ENCODE measurements at places on chromosomes 2 and 18.
A peak's percentile ranks its signal among the peaks of the same experiment; 100 is the strongest.

DNA sequence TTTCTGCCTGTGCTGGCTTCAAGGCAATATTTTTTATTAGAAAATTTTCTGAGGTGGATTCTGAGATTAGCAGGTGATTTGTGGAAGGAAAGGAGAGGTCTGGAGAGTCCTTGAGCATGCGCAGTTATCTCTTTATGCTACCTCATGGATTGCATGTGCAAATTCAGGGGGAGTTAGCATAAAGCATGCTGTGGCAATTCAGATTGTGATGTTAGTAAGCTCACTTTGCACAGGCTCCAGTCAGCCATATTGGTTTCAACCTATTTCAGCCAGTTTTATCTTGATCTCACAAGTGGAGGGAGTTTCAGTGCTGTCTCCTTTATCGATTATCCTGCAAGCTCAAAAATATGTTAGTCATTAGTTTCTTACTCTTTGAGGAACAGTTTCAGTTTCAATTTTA is 2012.3 kb upstream of the PIK3C3 start:
- DNase-seq: no peak

DNA sequence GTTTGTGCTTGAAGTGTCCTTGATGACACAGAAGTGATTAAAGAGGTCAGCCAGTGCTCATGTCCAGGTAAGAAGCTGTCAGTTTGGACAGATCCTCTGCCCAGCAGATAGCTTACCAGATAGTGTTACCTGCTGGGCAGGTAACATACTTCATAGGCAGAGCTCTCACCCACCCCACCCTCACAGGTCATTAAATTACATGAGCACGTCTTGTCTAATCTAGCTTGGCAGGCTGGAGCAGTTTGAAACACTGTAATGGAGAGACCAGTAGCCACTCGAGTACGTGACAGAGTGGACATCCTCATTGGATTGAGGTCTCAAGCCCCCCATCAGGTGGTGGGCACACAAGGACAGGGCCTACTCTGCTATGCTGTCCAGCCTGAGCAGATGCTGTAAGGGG is 27.1 kb downstream of the TTC32 start:
- DNase-seq: no peak

DNA sequence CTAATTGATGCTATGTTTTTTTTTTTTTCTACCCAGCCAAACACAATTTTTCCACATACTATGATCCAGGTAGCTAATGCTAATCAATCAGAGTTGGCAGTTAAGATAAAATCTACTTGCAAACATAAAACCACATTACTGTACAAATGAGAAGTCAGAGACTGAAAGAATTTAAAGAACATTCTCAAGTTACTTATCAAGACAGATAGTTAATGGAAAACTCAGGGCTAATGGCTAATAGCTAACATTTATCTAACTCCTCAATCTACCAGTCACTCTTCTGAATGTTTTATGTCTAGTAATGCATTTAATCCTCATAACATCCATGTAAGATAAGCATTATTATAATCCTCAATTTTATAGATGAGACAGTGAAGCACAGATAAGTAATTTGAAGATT is 537.6 kb upstream of the SETBP1 start:
- no peak for DNase-seq

GRCh38 chr2:100643906-100644501 is 81.2 kb downstream of the PDCL3 start:
- DNase-seq: no peak

DNA sequence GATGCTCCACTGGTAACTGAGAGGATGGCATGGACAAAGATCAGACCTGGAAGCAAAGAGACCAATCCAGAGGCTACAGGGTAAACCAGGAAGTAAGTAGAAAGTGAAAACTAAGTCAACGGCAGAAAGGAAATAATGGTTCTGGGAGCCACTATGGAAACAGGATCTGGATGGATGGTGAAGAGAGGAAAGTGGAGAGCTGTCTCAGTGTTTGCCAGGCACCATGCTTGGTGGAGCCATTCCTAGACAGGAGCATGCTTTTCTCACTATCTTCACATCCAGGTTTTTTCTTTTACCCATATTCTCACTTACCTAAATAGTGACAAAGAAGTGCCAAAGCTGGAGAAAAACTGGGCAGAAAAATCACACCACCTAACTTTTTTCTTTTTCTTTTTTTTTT is 22.2 kb downstream of the ZNF521 start:
- no peak for DNase-seq

- DNase-seq: peak; percentile 67
Measured at GRCh38 chr2:238287737-238288649, at the start of gene PER2. Gene PER2, minus strand, starts transcription at chr2:238288610. Its CDS starts 10,674 bp downstream, at chr2:238277936.

DNA sequence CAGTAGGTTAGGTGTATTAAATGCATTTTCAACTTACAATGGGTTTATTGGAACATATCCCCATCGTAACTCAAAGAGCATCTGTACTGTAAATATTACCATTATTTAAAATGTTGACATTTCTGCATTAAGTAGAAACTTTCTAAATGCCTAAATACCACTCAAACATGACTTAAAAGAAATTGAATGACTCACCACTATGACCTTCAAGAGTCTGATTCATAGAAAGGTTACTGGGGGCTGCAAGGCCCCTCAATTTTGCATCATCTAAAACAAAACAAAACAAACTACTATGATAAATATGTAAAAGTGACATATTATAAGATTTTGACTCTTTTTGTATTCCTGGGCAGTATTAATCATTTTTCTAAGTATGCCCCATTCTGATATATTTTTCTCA is 7.6 kb downstream of the WDR35 start:
- DNase-seq: peak; percentile 13

GRCh38 chr2:34827398-34827797 is 1228.3 kb upstream of the FAM98A start:
- no peak for DNase-seq

GRCh38 chr18:46478796-46479195 is 178.2 kb downstream of the LOXHD1 start:
- no peak for DNase-seq

DNA sequence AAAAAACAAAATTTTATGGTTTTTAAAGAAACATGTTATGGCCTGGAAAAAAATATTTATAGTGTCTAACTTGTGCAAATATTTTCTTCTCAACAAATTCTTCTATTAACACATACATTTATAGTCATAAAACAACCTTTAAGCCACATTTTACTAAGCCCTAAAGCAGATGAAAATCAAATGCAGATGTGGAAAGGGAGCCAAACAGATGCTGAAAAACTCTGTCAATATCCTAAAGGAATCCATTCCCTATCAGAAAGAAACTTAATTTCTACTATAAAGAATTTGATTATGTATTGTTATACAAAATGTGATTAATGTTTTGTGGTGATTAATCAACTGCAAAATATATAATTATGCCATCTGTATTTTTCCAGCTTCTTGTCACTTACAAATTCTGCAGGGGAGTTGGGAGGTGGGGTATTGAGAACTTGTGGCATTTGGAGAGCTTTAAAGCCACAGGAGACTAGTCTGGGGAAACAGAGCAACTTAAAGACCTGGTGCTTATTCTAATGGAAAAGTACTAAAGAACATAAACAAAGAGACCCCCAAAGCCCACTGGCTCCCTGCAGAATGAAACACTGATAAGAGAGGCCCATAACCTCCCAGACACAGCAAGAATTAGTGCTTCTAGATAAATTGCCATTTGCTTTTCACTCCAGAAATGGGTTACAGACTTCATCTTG is 1721.0 kb upstream of the PIK3C3 start:
- no peak for DNase-seq

- DNase-seq: no peak
Measured at GRCh38 chr18:47397671-47398319, 146.3 kb upstream of the SKOR2 start.

GRCh38 chr2:16141641-16141921 is 201.2 kb downstream of the MYCN start:
- DNase-seq: no peak

DNA sequence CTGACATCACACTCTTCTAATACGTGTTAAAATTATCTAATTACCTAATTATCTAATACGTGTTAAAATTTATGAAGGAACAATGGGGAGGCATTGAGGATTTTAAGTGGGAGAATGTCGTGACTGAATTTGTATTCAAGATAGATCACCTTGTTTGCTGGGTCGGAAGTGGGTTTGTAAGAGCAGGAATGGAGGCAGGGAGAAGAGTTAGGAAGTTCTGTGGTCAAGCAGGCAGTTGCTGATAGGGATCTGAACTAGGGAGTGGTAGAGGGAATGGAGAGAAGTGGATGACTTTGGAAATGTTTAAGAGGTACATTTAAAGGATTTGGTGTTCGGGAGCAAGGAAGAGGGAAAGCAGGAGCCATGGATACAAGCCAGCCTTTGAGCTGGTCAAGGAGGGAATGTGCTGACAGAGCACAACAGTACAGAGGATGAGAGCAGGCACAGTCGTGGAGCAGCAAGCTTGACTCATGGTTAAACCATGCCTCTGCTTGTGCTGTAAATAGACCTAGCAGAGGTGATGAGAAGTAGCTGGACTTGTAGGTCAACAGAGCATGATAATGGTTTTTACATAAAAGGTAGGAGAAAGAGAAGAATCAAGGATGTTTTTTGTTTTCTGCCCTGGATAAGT is 16.2 kb downstream of the IL18RAP start:
- peak; percentile 68 for DNase-seq

DNA sequence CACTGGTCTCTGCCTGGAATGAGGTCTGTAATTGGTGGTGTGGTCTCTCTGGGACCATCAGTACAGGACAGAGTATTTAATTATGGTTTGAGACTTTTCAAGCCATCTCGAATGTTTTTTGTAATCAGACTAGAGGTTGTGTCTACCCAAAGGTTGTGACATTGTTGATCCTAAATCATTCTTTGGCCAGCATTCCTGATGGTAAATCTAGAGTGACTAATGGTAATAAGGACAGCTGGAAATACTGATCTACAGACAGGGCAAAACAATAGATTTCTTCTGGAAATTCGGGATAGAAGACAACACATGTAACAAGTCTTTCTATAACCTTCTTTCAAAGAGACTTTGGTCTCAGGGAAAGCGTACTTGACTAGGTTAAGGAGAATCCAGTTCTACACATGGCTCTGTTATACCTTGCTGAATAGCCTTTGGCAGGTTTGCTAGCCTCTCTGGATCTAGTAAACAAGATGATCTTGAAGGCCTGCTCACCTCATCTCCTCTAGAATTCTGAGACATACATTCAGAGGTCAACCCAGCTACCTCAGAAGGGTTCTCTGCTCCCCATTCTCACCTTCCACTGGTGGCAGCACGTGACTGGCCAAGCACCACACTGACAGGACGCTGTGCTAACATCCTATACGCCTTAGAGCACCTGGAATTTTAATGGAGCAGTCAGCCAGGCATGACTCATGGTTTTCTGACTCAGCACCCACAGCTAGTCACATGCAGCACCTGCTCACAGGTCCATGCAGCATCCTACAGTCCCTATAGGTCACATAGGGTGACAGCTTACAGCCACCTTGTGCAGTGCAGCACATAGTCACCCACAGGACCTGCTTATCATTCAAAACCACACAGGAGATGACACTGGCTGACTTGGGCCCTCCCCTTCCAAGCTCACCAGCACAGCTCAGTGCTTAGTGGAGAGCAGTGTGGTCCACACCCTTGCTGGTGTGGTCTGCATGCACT is 12.2 kb downstream of the PLB1 start:
- DNase-seq: no peak

DNA sequence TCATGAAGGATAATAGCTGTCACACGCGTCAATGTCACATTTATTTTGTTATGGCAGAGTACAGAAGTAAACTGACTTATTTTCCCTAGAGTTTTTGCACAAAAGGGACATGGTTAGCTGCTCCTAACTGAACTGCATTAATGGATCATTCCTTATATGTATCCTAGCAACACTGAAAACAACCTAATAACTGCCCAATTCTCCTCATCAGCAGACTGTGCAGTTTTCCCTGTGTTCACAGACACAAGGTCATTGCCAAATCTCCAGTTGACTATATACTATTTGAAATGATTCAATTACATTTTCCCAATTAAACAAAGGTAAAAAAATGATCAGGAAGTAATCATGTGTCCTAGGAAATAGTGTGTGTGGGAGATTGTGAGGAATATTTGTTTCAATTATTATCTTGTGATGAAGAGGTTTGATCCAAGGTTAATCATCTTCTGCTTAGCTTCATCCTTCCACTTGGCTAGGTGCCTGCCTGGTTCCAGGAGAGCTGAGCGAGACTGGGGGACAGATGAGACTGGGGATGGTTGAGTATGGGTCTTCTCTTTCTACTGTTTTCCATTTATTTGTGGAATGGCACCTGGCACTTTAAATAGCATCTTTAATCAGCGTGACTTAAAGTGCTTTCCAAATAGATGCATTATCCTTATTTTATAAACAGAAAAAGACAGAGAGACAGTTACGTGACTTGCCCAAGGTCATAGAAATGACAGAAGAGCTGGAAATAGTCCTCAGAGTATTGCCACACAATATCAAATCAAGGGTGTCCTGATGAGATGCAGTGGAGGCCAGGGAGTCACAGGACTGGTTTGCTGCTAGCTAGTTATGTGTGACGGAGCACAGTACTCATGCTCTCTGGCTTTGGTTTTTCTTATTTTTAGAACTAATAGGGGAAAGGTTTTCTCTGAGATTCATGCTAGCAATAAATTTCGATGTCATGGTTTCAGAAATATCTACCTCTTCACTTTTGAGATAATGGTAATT is 335.6 kb downstream of the PIK3C3 start:
- no peak for DNase-seq

GRCh38 chr2:219803294-219803693 is 175.9 kb downstream of the SLC4A3 start:
- peak; percentile 18 for DNase-seq

GRCh38 chr2:152743002-152743401 is 24.6 kb downstream of the ARL6IP6 start:
- DNase-seq: no peak

GRCh38 chr2:143824791-143825190 is 695.1 kb downstream of the ZEB2 start:
- DNase-seq: no peak

- DNase-seq: no peak
Measured at GRCh38 chr2:10085043-10085667, 4.9 kb upstream of the CYS1 start.

DNA sequence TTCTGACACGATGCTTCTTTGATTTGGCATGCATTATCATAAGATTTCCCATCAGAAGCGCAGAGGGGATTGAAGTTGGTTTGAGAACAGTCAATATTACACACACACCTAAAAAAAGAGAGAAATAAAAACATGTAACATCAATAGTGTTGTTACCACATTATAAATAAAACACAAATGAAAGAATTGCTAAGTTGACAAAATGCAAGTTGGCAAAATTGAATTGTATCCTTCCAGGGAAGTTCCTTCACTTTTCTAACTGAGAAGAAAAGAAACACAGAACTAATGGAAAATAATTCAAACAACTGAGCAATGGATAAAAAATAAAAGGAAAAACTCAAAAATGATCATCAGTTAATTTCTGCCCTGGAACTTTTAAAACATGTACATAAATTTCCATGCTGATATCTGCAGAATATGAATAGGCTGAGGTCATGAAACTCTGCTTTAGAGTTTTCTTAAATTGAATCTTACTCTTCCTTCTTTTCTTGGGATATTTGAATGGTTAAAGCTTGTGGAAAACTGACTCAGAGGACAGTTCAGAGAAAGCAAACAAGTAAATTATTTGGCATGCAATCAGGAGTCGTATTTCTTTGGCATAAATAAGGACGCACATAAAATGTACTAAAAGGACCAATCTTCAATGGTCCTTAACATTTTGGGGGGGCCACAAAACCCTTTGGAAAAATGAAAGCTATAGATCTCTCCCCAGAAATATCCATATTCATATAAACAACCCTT is 152.4 kb upstream of the CAVIN2 start:
- DNase-seq: no peak

- DNase-seq: peak; percentile 20
Measured at GRCh38 chr2:86072271-86072858, 33.3 kb downstream of the POLR1A start.

GRCh38 chr2:138021154-138021553 is 56.9 kb downstream of the HNMT start:
- DNase-seq: no peak

- peak; percentile 49 for DNase-seq
Measured at GRCh38 chr2:74261204-74261864, 62.9 kb downstream of the MTHFD2 start.
